Transverse colon (tissue), 4 donors: ENCODE measurements at places on chromosomes 5 and 9.

- no peaks in the 10 kb centered on the region for H3K36me3 ChIP-seq
- no peaks in the 10 kb centered on the region for H3K4me1 ChIP-seq
- no peak overlapping the region for H3K4me3 ChIP-seq
- no peak for DNase-seq
- no peak overlapping the region for H3K27ac ChIP-seq
- H3K27me3 ChIP-seq: no peaks in the 10 kb centered on the region
Observed at GRCh38 chr9:24698881-24699518, 153.3 kb upstream of the IZUMO3 start.

DNA sequence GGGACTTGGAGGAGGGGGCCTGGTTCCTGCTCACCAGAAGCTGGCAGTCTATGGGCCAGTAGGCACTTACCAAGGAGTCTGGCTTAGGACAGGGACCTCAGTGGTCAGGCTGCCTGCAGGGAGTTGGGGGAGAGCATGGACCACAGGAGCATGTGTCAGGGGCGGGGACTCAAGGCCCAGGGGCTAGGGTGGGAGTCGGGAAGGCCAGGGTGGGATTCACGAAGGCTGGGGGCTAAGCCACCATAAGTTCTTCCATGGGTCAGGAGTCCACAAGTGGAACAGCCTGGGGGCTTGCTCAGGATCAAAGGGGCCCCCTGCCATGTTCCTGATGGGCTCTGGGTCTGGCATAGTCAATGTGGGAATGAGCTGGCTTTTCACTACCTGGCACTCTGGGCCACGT, 11.5 kb upstream of the SLC25A48 start:
- H3K4me3 ChIP-seq: no peak overlapping the region
- DNase-seq: no peak
- no peaks in the 10 kb centered on the region for H3K4me1 ChIP-seq
- H3K36me3 ChIP-seq: no peaks in the 10 kb centered on the region
- peaks cover 3% of the 10 kb centered on the region for H3K27me3 ChIP-seq

DNA sequence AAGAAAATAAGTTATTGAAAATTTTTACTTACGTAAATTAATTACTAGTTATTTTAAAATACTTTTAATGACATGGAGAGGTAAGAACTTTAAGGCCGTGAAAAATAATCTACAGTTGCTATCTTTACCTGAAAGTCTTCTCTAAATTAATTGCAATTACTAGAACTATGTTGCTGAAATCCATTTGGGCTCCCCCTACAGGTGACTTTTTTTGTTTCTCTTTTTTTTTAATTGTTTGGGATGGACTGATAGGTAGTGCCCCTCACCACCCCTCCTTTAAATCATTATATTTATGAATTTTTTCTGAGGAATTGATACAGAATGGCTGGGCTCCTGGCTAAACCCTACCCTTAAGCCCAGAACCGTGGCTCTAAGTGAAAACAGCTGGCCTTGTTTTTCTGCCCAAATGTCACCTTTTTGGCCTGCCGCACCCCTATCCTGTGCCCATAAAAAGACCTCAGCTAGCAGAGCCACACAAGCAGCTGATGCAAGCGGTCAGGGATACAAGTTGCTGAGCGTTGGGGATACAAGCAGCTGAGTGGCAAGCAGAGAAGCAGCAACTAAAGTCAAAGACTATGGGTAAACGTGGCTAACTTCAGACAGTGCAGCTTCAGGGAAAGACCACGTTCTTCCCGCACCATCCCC, 315.2 kb upstream of the ACO1 start:
- H3K27me3 ChIP-seq: no peaks in the 10 kb centered on the region
- H3K27ac ChIP-seq: no peak overlapping the region
- no peak overlapping the region for H3K4me3 ChIP-seq
- no peak for DNase-seq

DNA sequence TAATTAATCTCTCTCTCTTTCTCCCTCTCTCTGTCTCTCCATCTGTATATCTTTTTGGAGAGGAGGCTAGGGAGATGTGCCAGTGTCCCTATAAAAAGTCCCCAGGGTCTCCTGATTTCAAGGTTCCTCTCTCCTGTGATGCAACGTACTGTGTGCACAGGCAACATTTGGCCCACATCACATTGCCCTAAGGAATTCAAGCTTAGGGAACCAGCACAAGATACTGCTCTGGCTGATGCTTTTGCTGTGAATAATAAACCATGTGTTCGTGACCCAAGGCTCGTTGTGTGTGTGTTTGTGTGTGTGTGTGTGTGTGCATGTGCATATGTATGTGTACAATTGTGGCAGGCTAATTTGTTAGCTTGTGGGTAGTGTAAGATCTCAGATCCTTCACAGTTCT, 9.7 kb downstream of the SPATA9 start:
- H3K27me3 ChIP-seq: no peaks in the 10 kb centered on the region
- no peak overlapping the region for H3K4me3 ChIP-seq
- H3K36me3 ChIP-seq: no peaks in the 10 kb centered on the region
- no peaks in the 10 kb centered on the region for H3K4me1 ChIP-seq
- DNase-seq: no peak

DNA sequence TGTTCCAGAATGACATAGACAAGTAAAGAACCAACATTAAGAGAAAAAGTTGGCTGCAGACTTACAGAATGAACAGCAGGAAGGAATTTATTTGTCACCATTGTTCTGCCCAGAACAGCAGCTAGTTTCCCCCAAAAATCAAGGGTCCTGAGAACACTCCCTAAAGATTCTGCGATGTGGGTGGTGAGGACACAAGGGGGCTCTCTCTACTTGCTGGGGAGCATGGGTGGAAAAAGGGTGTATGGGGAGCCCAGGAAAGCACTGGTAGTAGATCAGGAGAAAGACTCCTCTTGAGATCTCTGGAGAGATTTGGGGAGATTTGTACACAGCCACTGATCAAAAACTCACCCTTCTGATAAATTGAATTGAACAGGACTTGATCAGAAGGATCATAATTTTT, 316.5 kb downstream of the KCTD16 start:
- H3K4me3 ChIP-seq: no peak overlapping the region
- no peaks in the 10 kb centered on the region for H3K27me3 ChIP-seq
- no peak for DNase-seq
- no peaks in the 10 kb centered on the region for H3K4me1 ChIP-seq

GRCh38 chr5:34991486-34992238, 56.1 kb downstream of the AGXT2 start:
- H3K4me3 ChIP-seq: no peak overlapping the region
- H3K4me1 ChIP-seq: no peaks in the 10 kb centered on the region
- no peak overlapping the region for H3K27ac ChIP-seq
- no peak for DNase-seq

GRCh38 chr5:160479220-160479619, 57.6 kb downstream of the PTTG1 start:
- no peak for DNase-seq
- no peak overlapping the region for H3K27ac ChIP-seq
- H3K4me1 ChIP-seq: peaks cover 10% of the 10 kb centered on the region
- H3K4me3 ChIP-seq: no peak overlapping the region
- no peaks in the 10 kb centered on the region for H3K36me3 ChIP-seq

- H3K27me3 ChIP-seq: no peaks in the 10 kb centered on the region
- DNase-seq: no peak
- no peaks in the 10 kb centered on the region for H3K4me1 ChIP-seq
- H3K4me3 ChIP-seq: no peak overlapping the region
Observed at GRCh38 chr9:29044959-29045358, 1471.7 kb upstream of the C9orf72 start.

GRCh38 chr9:93054758-93055704, 3.5 kb upstream of the SUSD3 start:
- H3K4me1 ChIP-seq: peaks cover 17% of the 10 kb centered on the region
- no peaks in the 10 kb centered on the region for H3K27me3 ChIP-seq
- no peak overlapping the region for H3K27ac ChIP-seq
- no peak overlapping the region for H3K4me3 ChIP-seq
- H3K36me3 ChIP-seq: no peaks in the 10 kb centered on the region

DNA sequence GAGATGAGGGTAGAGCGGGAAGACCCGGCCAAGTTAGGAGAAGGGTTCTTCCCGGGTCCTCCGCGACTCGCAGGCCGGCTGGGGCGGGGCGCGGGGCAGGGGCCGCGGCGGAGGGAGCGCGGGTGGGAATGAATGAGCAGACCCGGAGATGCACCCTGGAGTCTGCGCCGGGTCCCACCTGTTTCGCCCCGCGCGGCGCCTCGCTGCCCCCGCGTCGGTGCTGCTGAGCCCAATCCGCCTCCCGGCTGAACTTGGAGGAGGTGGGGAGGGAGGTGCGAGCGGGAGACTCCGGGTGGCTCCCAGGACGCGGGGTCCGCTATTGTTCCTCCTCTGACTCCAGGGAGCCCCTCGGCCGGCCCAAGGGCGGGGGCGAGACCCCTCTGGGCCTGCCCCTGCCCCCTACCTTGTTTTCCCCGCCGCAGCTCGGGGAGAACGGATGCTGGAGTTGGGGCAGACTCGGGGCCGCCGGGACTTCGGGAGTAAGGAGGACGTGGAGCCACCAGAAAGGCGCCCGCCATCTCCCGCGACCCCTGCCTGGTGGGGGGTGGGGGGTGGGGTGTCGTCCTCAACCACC, 659 bp downstream of the RAI14 start:
- peak overlapping the region; percentile 90 for H3K4me3 ChIP-seq
- peaks cover 9% of the 10 kb centered on the region for H3K4me1 ChIP-seq
- no peaks in the 10 kb centered on the region for H3K36me3 ChIP-seq
